ENCODE measurements at places on chromosomes 7 and 10. TPM values are rescaled to one million over a fixed set of nuclear protein-coding genes. Genes with fewer than 3 reads are reported as not detected.

GRCh38 chr7:37916673-37917660, at the start of gene SFRP4:
Gene SFRP4, minus strand, starts transcription at chr7:37916817. Its CDS starts 280 bp downstream, at chr7:37916537.
- H3K27me3 ChIP-seq: peaks cover 20% of the 10 kb centered on the region
- H3K4me3 ChIP-seq: no peak within 1 kb of the TSS
- peak; percentile 21 for DNase-seq
- no peaks in the 10 kb centered on the region for H3K36me3 ChIP-seq
- H3K27ac ChIP-seq: no peak within 1 kb of the TSS
- H3K4me1 ChIP-seq: peaks cover 26% of the 10 kb centered on the region

DNA sequence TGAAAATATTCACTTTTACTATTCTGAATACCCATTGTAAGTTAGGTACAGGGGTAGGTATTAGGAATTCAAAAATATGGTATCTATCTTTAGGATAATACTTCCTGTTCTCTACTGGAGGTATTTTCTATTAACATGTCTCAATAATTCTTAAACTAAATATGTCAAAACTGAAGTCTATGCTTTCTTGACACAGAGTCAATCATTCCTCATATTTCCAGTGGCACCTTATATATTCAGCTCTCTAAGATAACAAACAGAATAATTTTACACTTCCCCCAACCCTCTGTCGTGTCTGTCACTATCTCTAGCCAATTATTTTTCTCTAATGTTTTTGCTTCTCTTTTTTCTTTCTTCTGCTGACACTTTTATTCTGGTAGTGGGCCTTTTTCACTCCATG, 138.9 kb downstream of the TMEM26 start:
- no peaks in the 10 kb centered on the region for H3K27me3 ChIP-seq
- DNase-seq: no peak
- no peaks in the 10 kb centered on the region for H3K36me3 ChIP-seq
- no peak overlapping the region for H3K27ac ChIP-seq

DNA sequence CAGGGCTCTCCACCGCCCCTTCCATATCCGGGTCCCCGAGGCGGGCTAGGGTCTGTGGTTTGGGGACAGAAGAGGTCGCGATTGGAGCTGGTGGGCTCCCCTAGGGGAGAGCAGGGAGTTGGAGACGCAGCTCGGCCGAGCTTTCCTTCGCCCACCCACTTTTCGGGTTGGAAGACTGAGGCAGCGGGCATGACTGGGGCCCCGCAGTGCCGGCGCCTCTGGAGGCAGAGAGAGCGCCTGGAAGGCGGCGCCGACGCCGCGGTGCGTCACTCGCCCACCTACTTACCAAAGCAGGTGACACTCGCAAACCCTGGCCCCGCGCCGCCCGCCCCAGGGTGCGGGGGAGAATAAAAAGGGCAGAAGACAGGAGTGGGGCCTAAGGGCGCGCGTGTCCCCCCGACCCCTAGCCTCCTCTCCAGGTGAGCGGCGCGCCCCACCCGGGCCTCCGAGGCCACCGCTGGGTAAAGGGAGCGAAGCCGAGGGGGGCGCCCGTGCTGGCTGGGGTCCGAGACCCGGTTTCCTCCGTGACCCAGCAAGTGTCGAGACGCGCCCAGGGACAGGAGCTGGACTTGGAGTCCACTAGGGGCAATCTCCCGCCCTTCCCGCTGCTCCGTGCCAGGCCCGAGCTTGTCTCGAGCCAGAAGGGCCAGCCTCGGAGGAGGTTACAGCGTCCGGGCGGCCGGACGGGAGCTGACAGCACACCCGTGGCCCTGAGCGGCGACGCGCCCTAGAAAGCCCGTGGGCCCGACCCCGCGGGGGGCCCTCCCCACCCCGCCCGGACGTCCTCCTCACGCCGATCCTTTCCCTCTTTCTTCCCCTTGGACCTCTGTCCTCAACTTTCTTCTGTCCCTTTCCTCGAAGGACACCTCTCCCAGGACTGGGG, 34.4 kb upstream of the GRID1 start:
- peaks cover 21% of the 10 kb centered on the region for H3K4me1 ChIP-seq
- peak overlapping the region; percentile 60 for H3K4me3 ChIP-seq
- H3K27me3 ChIP-seq: peaks cover 4% of the 10 kb centered on the region
- peak overlapping the region; percentile 38 for H3K27ac ChIP-seq

DNA sequence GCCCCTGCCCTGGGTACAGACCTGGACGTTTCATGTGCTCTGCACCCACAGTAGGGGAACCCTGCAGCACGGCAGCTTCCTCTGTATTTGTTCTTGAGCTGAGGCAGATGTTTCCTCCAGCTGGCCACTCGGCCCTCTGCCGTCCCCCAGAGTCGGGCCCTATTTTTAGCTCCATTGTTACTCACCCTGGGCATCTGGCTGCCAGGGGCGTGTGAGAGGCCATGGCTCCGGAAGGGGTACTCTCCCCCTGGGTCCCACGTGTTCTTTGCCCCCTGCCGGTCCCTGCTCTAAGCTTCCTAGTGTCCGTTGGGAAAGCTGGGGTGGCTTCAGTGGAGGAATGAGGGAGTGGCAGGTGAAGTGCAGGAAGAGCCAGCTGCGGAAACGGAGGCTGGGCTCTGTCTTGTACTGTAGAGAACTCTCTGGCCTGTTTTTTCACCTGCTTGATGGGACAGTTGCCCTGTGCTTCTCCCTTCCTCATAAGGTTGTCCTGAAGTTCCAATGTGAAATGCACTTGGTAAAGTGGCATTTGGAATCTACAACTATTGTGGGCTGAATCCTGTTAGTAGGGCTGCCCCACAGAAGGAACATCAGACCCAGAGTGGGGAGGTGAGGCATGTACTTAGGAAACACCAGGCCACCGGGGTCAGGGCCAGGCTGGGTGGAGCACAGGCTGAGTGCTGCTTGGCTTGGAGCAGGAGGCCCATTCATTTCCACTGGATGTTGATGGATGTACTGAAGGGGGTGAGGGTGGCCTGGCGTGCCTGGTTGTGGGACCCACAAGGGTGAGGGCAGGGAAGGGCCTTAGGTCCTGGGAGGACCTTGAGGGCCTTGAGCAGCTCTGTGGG, 30.6 kb downstream of the PALD1 start:
- peaks cover 15% of the 10 kb centered on the region for H3K4me1 ChIP-seq
- no peaks in the 10 kb centered on the region for H3K27me3 ChIP-seq
- DNase-seq: no peak

GRCh38 chr10:110192552-110192951, 14.9 kb upstream of the MXI1 start:
- DNase-seq: no peak
- H3K4me1 ChIP-seq: no peaks in the 10 kb centered on the region
- H3K27ac ChIP-seq: no peak overlapping the region
- no peaks in the 10 kb centered on the region for H3K36me3 ChIP-seq

- no peaks in the 10 kb centered on the region for H3K27me3 ChIP-seq
- H3K36me3 ChIP-seq: no peaks in the 10 kb centered on the region
- no peaks in the 10 kb centered on the region for H3K4me1 ChIP-seq
- DNase-seq: no peak
- no peak overlapping the region for H3K4me3 ChIP-seq
- H3K27ac ChIP-seq: no peak overlapping the region
Measured at GRCh38 chr10:97601268-97602215, 12.0 kb downstream of the C10orf62 start.

DNA sequence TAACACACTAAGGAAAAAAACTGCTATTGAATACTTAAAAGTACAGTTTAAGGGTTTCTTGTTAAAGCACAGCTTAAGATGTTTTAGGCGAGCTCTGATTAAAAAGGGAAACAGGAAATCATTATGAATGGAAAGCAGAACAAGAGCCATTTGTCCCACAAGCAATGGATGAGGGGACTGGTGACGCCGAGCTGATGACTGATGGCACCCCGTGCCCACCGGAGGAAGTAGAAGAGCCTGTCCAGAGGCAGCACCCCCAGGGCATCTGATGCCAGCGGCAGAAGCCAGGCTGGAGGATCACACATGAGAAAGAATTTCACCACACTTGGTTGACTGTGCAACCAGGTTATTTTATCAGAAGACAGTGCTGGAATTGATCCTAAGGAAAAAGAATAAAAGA, 15.0 kb upstream of the INSIG1 start:
- H3K27me3 ChIP-seq: no peaks in the 10 kb centered on the region
- H3K27ac ChIP-seq: no peak overlapping the region
- H3K4me1 ChIP-seq: peaks cover 10% of the 10 kb centered on the region
- DNase-seq: no peak
- H3K4me3 ChIP-seq: no peak overlapping the region

DNA sequence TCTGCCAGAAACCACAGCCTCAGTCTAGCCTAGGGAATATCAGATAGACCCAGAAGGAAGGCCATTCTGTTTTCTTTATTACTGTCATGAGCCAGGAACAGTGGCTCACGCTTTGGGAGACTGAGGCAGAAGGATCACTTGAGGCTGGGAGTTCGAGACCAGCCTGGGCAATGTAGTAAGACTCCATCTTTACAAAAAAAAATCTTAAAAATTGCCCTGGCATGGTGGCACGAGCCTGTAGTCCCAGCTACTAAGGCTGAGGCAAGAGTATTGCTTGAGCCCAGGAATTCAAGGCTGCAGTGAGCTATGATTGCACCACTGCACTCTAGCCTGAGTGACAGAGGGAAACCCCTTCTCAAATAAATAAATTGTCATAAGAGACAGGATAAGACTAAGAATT, 3.7 kb upstream of the ESYT2 start:
- no peak overlapping the region for H3K27ac ChIP-seq
- H3K27me3 ChIP-seq: no peaks in the 10 kb centered on the region
- no peak for DNase-seq
- H3K4me1 ChIP-seq: peaks cover 10% of the 10 kb centered on the region
- no peak overlapping the region for H3K4me3 ChIP-seq

DNA sequence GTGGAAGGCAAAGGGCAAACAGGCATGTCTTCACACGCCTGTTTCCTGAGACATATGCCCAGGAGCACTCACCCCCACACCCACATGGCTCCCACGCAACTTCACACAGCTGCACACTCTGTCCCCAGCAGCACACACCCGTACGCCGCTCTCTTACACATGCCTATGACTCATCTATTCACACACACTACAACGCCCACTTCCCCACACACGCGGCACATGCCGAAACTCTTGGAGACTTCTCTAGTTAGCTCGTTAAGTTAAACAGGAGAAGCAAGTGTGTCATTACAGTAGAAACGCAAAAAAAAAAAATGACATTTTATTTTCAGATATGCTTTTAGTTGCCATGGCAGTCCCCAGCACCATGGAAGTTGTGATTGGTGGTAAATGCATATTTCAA, 6.7 kb downstream of the CALN1 start:
- no peaks in the 10 kb centered on the region for H3K36me3 ChIP-seq
- peaks cover 3% of the 10 kb centered on the region for H3K4me1 ChIP-seq
- H3K4me3 ChIP-seq: no peak overlapping the region
- peak; percentile 5 for DNase-seq

DNA sequence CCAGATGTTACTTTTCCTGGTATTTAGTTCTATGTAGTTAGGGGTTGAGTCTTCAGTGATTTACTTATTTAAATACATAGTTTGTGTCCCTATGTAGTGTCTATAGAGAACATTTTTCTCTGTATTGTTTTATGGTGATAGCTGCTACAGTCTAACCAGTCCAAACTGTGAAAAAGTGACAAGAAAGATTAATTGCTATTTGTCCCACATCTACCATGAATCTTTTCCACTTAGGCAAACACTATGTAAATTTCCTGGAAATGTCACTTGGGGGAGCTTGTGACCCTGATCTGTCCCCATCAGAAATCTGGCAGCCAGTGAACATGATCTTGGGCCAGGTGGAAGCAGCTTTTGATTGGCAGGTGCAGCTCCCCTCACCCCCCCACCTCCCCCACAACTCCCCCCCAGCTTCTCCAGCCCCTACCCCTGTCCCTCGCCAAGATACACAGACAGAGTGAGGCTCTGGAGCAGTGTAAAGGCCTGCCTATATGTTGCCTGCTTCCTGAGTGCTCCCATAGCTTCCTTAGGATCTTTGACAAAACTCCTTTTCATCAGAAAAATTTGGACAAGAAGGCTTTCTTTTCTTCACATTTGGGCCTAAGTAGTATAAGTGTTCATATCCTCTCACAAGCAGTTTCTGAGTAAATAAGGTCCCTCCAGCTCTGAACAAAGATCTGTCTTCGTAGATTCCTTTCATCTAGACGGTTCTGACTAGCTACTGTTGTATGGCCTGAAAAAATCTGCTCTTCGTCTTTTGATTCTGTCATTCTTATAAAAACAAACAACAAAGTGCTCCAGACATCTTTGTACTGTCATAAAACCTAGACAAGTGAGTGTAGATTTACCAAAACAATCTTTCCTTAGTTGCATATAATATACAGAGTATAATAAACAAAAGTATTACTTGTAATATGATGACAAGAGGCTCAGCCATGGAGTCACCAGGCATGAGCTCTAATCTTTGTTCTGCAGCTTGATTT, 31.5 kb upstream of the SLC13A1 start:
- DNase-seq: no peak
- H3K27me3 ChIP-seq: no peaks in the 10 kb centered on the region
- no peak overlapping the region for H3K4me3 ChIP-seq
- no peak overlapping the region for H3K27ac ChIP-seq

The SPDYE8 gene
- total RNA-seq: not detected

The ETV1 gene
- not detected for total RNA-seq

The MALSU1 gene
- total RNA-seq: 26.3 TPM

The JMJD1C gene
- total RNA-seq: 208 TPM

Measured in natural killer cell (primary cell).